ENCODE measurements at places on chromosomes 1 and 21. TPM values are rescaled to one million over a fixed set of nuclear protein-coding genes. Genes with fewer than 3 reads are reported as not detected.

MX2 gene
- 3.3 TPM for total RNA-seq

FOXE3 gene
- not detected for total RNA-seq

- H3K4me1 ChIP-seq = no peaks in the 10 kb centered on the region
- no peaks in the 10 kb centered on the region for H3K36me3 ChIP-seq
- DNase-seq = no peak
- H3K27ac ChIP-seq = no peak overlapping the region
- no peaks in the 10 kb centered on the region for H3K27me3 ChIP-seq
- H3K4me3 ChIP-seq = no peak overlapping the region
Measured at GRCh38 chr1:67489643-67490042, 59.4 kb upstream of the SERBP1 start.

DNA sequence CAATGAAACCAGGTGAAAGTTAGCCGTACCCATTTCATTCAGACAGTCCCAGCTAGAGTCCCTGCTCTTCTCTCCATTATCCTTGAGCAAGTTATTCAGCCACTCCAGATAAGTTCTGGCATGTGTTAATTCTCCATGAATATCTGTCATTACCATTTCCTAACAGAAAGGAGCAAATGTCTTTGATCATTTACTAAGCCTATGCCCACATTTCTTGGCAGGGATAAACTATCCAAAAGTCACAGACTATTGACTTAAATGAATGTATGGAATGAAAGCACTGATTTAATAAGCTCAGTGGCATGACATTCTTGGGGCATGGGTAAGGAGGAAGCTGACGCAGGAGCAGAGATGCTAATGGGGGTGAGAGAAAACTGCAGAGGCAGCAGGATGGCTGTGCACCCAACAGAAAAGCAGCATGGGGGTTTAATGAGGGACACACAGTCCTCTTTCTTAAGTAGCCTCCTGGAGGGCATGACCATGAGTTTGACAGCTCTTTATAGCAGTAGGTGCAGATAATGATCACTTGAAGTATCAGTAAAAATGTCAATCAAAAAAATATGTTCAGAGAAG lies 17.6 kb upstream of the DHCR24 start:
- no peaks in the 10 kb centered on the region for H3K4me1 ChIP-seq
- H3K27me3 ChIP-seq = no peaks in the 10 kb centered on the region
- H3K27ac ChIP-seq = no peak overlapping the region
- no peak overlapping the region for H3K4me3 ChIP-seq
- no peaks in the 10 kb centered on the region for H3K36me3 ChIP-seq

All from ovary (tissue), 10 donors.